Neural crest cell (in vitro differentiated cells): ENCODE measurements at places on chromosomes 1 and 21.

DNA sequence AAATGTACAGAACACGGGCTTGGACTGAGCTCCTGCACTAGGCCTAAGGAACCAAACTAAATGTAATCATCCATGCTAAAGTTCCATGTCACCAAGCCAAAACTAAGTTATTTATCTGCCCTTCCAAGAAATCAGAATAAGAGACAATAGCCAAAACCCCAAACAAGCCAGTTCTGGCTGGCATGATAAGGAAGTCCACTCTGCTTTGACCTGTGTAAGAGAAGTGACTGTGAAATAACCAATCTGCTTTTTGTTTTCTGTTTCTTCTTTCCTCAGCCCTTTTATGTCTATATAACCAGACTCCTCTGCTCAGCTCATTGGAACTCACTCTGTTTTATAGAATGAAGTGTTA, 15.1 kb downstream of the PLPPR5 start:
- no peak for DNase-seq

DNA sequence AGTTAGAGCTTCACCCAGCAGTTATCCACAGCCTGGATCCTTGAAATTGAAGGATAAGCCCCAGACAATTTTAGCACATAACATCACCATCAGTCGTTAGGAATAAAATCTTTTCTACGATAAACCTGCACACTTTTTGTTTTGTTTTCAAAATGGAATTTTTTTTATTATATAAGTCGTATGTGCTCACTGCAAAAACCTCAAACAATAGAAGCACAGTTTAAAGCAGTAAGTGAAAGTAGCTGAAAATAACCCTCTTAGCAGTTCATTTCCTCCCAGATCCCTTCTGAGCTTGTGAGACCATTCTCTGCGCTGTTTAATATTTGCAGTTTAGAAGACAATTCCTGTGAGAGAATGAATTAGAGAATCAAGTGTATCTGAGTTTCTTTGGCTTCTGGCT, 38.3 kb downstream of the ELK4 start:
- DNase-seq, result no peak

DNA sequence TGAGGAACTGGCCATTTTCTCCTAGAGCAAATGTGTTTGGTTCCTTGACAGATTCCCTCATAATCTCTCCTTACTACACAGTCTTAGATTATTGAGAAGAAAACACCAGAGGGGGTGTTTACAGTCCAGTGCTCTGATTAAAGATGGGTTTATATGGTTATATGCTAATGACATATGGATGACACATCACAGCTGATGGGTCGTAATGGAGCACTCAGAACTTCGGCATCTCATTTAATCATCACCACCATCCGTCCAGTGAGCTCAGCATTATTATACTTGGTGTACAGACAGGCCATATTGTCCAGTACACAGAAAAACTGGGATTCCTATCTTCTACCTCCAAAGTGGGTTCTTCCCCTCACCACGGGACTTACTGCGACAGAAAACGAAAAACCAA, 22.3 kb upstream of the NR5A2 start:
- no peak for DNase-seq

- no peak for DNase-seq
Measured at GRCh38 chr1:243435836-243436235, 180.0 kb downstream of the SDCCAG8 start.

- no peak for DNase-seq
Measured at GRCh38 chr1:211903490-211904245, 73.1 kb upstream of the LPGAT1 start.

GRCh38 chr1:183090391-183091006, 67.3 kb downstream of the LAMC1 start:
- no peak for DNase-seq

- no peak for DNase-seq
Measured at GRCh38 chr1:232248276-232248820, 381.6 kb downstream of the SIPA1L2 start.

- DNase-seq, result no peak
Measured at GRCh38 chr21:38504066-38504465, 5.8 kb upstream of the ERG start.

- peak; percentile 87 for DNase-seq
Measured at GRCh38 chr1:153422450-153423068, 6.2 kb downstream of the S100A7A start.

DNA sequence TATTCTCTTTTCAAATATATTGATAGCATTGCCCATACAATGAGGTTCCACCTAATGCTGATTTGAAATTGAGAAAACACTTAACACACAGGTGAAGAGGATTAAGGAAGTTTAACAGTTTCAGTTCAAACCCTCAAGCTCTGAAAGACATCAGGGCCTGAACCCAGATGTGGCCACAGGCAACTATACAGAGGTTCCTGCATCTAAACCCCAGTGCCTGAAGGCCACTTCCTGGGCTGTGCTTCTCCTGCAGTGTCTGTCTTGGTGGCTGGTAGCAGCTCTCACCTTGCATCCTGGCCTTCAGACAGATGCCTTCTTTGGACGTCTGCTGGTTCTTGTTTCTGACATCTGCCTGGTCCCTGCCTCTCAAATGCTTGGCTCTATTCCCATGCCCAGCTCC, 25.1 kb upstream of the NGF start:
- DNase-seq, result no peak

GRCh38 chr1:12370333-12370975, 140.6 kb downstream of the VPS13D start:
- DNase-seq, result no peak

- no peak for DNase-seq
Measured at GRCh38 chr1:10868599-10868965, 72.1 kb upstream of the CASZ1 start.

GRCh38 chr1:215160351-215160750, 77.8 kb downstream of the KCNK2 start:
- DNase-seq, result no peak

- no peak for DNase-seq
Measured at GRCh38 chr1:26556111-26556510, 26.6 kb downstream of the RPS6KA1 start.

- DNase-seq, result no peak
Measured at GRCh38 chr1:98352378-98352777, 309.1 kb upstream of the SNX7 start.
